ENCODE measurements at places on chromosomes 4 and X.

- DNase-seq = no peak
These were observed 416.3 kb downstream of the PCDH10 start for GRCh38 chr4:133565379-133565778.

DNA sequence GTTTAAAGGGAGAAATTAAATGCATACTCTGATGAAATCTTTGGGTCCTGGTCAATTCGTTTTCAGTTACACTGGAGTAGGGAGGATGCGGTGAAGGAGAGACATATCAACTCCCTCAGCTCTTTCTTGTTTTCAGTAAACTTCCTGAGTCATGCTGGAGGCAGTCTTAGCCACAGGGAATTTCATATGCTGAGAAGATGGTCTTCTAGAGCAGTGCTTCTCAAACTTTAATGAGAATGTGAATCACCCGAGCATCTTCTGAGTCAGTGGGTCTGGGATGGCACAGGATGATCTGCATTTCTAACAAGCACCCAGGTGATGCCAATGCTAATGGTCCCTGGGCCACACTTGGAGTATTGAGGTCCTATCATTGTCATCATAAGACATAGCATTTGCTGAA, 214.5 kb downstream of the KIT start:
- DNase-seq = no peak

DNA sequence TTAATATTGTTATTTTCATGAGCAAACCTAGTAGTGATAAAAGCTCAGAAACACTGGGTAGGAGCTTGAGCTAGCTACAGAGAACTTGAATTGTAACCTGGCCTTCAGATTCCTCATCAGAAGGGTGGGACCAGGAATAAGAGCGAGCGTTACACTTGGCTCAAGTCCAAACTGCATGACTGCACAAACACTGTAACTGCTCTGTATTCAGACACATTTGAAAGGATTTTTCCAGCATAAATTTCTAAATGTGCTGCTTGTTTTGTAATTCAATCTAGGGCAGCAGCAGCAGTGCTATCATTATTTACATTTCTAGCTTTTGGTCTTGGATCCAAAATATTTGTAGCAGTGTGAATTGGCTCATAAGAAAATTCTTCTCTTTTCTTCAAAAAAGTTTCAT, 133.0 kb upstream of the TMLHE start:
- no peak for DNase-seq

GRCh38 chrX:39476604-39477021, 621.1 kb downstream of the BCOR start:
- no peak for DNase-seq

GRCh38 chr4:182449186-182449929, 206.2 kb downstream of the TENM3 start:
- DNase-seq = no peak

GRCh38 chrX:1178580-1179057, 33.8 kb downstream of the CRLF2 start:
- no peak for DNase-seq
